ENCODE measurements at places on chromosomes 13 and 19. TPM values are rescaled to one million over a fixed set of nuclear protein-coding genes. Genes with fewer than 3 reads are reported as not detected.

Gene C1QTNF9
- not detected for total RNA-seq

Gene AMER2
- total RNA-seq = not detected

Gene SGCG
- 0.18 TPM for total RNA-seq

Gene DCLK1
- total RNA-seq = 17.0 TPM
